Vagina (tissue), 2 donors: ENCODE measurements at places on chromosomes 1 and 21.

DNA sequence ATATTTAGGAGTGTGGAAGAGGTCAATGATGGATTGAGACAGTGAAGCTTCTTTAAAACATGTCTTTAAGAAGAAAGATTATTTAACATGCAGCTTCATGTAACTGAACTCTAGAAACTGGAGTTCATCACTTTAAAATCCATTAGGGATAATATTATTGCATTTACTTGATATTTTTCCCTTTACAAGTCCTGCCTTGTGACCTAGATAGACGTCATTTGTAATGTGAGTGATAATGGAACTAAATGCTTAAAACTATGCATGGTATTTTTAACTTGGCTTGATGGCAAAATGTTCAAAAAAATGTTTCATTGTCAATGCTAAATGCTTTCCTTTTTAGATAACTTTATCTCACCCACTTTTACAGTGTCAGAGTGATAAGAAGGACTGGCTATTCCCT, 723.7 kb downstream of the RWDD3 start:
- no peak for DNase-seq

- DNase-seq, result no peak
Measured at GRCh38 chr21:27423906-27424595, 457.2 kb upstream of the ADAMTS5 start.

- no peak for DNase-seq
Measured at GRCh38 chr1:167095368-167095767, 1.5 kb downstream of the STYXL2 start.

DNA sequence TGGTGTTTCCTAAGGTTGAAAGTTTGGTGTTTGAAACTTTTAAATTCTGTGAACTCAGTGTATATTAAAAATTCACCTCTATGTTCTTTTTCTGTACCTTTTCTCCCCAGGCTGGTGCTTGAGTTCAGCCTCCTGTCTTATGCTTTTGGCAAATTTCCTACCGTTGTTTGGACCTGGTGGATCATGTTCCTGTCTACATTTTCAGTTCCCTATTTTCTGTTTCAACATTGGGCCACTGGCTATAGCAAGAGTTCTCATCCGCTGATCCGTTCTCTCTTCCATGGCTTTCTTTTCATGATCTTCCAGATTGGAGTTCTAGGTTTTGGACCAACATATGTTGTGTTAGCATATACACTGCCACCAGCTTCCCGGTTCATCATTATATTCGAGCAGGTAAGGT, 24.9 kb upstream of the AXDND1 start:
- DNase-seq, result no peak

DNA sequence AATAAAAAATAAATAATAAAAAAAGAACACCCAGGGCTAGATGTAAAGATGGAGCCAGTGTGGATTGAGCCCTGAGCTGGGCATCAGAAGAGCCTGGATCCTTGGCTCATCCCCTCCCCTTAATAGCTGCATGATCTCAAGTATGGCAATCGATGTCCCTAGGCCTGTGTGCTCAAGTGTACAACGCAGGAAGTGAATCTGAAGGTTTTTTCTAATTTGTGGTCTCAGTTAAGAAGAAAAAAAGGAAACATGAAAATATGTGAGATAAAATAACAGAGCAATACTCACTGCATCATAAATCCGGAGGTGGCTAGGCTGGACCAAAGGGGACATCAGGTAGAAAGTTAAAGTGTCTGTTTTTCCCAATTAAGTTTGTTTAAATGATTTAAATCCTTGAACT, 47.3 kb upstream of the SLC44A3 start:
- DNase-seq, result no peak

DNA sequence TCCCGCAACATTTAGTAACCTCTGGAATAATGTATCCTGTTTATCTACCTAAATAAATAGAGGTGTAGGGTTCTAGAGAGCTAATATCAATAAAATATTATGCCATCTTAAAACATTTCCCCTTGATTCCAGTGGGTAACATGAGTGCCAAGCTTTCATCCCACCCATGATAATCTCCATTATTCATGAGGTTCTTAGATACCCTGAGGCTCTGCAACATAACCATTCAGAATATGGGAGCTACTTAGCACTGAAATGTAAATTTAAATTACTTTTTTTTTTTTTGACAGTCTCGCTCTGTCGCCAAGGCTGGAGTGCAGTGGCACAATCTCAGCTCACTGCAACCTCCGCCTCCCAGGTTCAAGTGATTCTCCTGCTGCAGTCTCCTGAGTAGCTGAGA, 832.7 kb downstream of the BRINP3 start:
- DNase-seq, result no peak

GRCh38 chr1:36968730-36969129, 65.6 kb downstream of the GRIK3 start:
- DNase-seq, result no peak

- no peak for DNase-seq
Measured at GRCh38 chr1:38997034-38997900, 6.2 kb downstream of the AKIRIN1 start.

DNA sequence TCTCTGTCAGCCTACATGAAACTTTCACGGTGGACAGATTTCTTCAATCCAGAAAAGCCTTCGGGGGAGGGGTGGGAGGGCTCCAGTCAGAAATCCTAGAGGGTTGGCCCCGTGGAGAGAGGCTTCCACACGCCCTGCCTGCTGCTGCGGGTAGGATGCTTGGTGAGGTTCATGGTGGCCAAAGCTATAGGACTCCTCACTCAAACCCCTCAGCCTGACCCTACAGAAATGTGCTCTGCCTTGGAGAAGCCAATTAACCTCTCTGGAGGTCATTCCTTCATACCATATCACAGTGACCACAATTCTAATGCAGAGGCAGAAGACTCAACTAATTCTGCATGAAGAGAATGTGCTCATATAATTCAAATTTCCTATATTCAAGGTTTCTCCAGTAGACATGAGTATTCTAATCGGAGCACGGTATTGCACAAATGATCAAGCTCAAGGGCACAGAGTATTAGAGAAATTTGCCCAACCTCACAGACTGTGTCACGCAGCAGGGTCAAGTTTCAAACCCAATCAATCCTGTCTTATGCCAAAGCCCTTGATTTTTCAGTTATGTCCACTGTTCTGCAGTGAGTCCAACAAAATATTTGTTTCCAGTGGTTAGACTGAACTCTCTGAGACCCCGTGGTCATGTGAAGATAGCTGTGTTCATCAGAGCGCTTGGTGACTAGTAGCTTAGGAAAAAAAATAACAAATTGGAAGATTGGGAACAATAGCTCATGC, 104.8 kb downstream of the TOMM20 start:
- no peak for DNase-seq

DNA sequence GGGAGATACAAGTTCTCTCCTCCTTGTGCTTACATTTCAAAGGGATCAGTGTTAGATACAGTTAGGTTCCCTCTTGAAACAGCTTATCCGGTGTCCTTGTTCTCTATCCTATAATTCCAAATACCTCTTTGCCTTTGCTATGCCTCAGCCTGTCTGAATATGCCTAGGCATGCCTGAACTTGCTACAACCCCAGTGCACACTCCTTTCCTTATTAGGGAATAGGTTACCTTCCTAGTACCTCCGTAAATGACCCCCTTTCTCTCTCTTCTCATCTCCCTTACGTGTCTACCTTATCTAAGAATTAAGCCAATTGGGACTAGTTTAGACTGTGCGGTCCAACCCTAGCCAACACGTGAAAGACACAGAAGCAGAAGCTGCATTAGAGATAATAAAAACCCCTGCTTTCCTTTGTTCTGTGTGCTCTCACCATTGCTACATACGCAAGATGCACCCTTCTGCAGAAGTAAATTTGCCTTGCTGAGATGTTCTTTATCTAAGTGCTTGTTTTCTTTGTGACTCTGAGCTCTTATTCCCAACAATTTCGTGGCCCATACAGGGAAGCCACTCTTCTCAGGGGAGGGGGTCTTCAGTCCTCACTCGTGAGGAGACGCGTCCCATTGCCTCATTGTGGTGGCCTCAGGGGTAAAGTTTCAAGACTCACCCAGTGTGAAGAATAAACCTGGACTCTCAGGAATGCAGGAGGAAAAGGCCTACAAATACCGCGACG, 802.1 kb downstream of the PLA2G4A start:
- no peak for DNase-seq

DNA sequence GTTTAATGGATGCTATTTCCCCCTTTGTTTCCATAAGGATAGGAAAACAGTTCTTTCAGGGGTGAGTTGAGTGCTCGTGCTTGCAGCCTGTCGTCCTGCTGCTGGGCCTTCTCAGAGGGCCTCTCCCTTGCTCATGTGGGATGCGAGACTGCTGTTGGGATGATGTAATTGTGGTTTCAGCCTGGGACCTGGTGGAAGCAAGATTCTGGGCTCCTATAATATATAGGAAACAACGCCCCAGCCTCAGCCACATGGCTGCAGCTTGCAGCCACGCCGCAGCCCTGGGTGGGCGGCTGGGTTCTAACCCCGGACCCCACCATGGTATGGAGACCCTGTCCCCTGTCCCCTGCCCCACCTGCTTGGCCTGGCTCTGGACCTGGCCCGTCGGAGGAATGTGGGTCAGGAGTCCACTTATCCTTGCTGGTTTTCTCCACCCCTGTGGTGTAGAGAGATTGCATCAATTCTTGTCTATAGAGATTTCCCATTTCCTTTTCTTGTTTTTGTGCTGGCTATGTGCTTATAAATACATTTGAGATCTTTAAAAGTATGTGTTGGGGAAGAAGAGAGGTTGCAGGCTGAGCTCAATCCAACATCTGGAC, 357.8 kb downstream of the SIPA1L2 start:
- no peak for DNase-seq

DNA sequence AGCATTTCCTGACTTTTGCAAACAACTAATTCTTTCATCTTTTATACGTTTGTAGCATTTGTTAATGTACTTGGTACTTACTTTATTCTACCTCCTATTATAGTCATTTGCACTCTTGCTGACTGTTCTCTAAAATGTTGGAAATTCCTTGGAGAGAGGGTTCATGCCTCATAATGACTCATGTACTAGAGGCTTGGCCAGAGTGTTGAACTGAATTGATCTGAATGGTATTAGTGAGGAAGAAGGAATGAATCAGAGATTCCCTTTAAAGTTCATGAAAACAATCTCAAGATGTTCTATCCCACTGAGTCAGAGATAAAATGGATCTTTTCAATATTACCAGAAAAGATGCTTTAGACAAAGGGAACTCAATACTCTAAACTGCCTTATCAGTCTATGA, 383.4 kb downstream of the SEC16B start:
- no peak for DNase-seq
